ENCODE measurements at places on chromosomes 1 and 21.

- no peak for DNase-seq
Measured at GRCh38 chr1:216310776-216311175, 112.5 kb downstream of the USH2A start.

GRCh38 chr1:203227371-203228083 is 1.9 kb downstream of the CHIT1 start:
- DNase-seq, result no peak

- DNase-seq, result no peak
Measured at GRCh38 chr21:25390701-25391100, 216.6 kb downstream of the MRPL39 start.

DNA sequence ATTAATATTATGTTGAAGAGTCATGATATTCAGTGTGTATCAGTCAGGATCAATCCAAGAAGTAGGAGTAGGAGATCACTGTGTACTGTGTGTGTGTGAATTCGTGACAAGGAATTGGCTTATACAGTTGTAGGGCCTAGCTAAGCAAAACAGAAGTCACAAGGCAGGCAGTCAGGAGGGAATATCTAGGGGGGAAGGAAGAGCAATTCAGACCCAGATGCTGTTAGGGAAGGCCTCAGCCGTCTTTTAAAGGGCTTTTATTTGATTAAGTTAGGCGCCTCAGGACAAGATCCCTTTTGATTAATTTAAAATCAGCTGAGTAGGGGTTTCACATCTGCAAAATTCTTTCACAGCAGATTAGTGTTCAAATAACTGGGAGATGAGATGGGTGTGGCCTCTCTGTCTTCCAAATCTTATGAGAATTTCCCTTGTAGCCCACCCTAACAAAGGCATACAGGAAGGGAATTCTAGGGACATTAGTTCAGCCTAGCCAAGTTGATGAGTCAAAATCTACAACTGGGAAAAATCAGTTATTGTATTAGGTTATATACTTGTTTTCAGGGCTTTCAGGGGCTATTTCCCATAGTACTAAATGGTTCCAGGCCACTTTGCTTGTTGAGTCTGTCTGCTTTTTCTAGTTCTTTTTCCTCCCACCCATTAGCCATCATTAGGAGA is 47.4 kb downstream of the ALG6 start:
- no peak for DNase-seq

DNA sequence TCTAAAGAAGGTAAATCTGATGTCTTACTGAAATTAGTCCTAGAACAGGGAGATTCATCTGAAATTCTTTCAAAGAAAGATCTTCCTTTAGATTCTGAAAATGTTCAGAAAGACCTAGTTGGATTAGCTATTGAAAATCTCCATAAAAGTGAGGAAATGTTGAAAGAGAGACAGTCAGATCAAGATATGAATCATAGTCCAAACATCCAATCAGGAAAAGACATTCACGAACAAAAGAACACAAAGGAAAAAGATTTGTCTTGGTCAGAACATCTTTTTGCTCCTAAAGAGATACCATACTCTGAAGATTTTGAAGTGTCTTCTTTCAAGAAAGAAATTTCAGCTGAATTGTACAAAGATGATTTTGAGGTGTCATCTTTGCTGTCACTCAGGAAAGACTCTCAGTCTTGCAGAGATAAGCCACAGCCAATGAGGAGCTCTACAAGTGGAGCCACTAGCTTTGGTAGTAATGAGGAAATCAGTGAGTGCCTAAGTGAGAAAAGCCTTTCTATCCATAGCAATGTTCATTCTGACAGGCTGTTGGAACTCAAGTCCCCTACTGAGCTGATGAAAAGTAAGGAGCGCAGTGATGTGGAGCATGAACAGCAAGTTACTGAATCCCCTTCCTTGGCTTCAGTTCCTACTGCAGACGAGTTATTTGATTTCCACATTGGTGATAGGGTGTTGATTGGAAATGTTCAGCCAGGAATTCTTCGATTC is 61.6 kb upstream of the QSOX1 start:
- no peak for DNase-seq

DNA sequence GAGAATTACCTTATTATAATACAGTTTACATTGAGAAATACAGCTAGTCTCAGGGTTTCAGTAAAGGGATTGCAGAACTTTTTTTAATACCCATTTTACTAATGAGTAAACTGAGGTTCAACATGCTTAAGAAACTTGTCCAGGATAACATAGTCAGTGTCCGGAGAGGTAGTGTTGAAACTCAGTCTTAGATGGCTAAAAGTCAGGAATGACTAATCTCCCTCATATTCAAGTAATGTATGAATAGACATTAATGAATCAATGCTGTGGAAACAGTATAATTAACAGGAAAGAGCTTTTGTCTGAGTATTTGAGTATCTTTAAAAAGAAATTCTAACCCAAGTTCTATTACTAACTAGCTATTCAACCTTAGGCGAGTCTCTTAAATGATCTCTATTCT is 397.6 kb downstream of the PLA2G4A start:
- DNase-seq, result no peak

DNA sequence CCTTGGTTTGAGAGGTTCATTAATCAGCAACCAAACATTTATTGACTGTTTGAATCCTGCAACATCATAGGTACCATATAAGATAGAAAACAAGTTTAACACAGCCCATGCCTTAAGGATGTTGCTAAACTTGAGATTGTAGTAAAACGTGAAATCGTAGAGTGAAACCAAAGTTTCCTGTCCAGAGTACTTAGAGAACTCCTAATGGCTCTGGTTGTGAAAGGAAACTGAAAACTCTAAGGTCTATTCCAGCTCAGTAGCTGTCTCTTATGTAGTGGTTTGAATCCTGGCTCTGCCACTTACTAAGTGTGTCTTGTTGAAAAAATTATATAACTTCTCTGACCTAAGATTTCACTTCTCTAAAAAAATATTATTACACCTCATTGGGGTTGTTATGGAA is 310.9 kb downstream of the NTNG1 start:
- DNase-seq, result no peak

DNA sequence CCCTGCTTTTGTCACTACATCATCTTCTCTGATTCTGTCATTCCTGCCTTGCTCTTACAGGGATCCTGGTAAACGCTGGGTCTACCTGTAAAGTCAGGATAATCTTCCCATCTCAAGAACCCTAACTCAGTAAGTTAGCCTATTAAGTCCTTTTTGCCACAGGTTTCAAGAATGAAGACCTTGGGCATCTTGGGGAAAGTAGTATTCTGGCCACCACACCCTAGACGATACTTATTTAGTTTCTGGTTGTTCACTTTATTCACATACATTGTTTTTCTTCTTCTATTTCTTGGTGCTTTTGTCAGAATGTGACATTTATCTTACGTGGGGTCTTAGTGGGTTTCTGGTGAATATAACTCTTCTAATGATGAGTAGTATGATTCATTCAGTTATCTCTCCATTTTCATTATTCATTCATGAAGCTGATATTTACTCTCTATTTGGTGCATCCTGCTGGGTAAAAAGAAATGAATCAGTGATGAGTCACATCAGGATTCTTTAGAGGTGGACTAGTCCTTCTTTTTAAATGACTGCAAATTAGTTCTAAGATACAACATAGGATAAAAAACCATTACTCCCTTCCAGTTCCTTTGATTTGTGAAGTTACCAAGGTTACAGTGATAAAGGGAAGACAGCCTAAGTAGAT is 514.4 kb upstream of the B3GALT2 start:
- no peak for DNase-seq

- DNase-seq, result no peak
Measured at GRCh38 chr1:193179094-193179493, 7.3 kb downstream of the B3GALT2 start.

- DNase-seq, result no peak
Measured at GRCh38 chr21:21858502-21859334, 860.5 kb downstream of the NCAM2 start.

DNA sequence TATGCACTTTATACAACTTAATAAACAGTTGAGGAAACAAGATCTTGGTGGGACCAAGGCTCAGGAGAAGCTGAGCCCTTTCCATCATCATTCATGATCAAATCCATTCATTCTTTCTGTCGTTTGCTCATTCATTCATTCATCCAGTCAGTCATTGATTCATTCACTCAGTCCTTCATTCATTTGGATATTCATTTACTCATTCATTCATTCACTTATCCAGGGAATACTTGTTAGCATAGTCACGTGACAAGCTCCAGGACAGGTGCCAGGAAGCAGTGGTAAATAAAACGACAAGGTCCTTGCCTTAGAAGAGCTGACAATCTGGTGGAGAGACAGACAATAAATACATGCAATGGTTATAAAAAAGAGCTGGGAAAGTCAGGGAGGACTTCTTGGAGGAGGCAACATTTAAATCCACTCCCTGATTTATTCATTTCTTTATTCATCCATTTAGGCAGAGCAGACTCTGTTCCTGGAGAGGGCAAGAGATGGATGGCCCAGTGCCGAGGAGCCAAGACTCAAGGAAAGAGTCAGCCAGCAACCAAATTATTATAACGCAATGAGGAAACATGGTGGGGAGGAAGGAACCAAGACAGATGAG is 74.1 kb upstream of the CASZ1 start:
- DNase-seq, result no peak

- DNase-seq, result no peak
Measured at GRCh38 chr1:1061682-1062345, 12.3 kb downstream of the RNF223 start.

Data from bone marrow (tissue), 2 donors.